ENCODE measurements at places on chromosomes 11 and 22.

DNA sequence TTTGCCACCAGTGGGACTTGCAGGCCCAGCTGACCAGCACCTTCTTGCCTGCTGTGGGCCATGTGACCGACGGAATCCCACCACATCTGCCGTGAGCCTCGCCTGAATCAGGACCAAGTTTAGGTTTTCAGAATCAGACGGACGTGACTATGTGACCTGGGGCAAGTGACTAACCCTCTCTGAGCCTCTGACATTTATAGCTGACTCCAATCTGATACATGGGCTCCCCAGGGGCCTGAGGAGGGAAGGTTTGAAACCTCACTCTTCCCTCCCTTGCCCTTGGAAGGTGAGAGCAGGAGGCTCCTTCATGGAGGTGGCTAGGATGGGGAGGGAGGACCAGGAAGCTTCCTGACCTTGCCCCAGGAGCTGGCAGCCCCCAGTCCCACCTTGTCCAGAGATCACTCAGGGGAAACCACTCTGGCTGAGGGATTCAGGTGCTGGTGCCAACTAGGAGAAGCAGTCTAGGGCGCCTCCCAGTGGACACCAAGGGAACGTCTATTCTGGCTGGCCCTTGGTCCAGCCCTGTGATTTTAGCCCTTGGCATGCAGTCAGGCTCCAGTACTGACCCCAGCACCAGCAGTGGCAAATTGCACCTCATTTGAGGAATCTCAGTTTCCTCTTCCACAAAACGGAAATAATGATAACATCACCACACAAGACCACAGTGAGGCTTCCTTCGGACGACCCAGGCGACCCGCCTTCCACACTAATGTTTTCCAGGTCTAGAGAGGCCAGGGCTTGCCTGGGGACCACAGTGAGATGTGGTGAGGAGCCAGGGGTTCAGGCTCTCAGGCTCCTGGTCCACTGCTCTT is 47.2 kb upstream of the SYT7 start:
- DNase-seq: no peak

- no peak for DNase-seq
These were observed 3.4 kb downstream of the FAM83F start for GRCh38 chr22:39997939-39998726.

DNA sequence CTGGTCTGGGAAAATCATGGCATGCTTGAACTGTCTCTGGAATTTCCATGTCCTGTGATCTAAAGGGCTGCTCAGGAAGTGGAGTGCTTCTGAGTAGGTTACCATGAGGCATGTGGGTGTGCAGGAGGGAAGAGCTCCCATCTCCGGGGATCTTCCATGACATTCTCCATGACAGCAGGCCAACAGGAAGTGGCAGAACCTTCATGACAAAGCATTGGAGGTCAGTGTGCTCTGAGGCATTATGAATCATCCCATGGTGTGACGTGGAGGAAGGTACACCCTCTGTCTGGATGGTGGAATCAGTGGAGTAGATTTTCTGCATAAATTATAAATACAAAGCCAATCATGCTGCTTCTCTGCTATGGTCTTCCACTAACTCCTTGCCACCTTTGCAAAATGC is 139.6 kb upstream of the E2F8 start:
- DNase-seq: no peak

DNA sequence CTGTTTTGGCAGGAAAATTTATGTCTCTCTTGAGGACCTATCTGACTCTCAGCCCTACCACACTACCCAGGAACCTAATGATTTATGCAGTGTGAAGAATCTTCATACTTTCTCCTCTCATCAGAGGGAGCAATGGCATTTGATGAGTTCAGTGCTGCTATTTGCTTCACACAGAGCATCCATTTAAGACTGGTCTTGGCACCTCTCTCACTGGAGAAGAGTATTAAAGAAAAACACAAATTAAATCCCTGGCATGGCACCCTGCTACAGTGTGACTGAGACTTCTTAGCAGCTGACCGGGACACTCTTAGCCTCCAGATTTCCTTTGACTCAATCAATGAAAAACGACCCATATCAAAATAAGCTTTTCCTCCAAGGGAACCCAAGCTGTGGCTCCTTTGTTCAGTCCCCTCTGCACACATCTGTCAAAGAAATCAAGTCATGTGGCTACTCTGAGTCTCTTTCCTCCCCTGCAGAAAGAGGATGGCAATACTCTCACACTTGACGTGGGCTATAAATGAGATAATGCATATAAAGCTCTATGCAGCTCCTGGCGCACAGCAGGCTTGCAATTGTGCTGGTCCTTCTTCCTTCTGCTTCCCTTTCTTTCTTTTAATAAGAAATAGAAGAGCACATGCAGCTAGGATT is 186.1 kb upstream of the E2F8 start:
- no peak for DNase-seq

DNA sequence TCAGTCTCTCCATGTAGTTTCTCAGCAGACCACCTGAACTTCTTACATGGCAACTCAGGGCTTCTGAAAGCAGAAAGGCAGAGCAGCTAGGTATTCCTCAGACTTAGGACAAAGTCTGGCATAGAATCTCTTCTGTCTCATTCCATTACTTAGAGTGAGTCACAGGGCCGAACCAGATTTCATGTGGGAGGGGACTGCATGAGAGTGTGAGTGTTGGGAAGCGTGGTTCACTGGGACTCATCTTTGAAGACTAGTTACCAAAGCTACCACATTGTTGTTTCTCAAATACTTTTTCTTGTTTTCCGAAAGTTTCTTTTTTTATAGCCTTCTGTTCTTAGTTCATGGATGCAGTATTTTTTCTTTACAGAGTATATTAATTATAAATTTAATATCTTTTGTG is 36.1 kb upstream of the SCN3B start:
- DNase-seq: no peak

DNA sequence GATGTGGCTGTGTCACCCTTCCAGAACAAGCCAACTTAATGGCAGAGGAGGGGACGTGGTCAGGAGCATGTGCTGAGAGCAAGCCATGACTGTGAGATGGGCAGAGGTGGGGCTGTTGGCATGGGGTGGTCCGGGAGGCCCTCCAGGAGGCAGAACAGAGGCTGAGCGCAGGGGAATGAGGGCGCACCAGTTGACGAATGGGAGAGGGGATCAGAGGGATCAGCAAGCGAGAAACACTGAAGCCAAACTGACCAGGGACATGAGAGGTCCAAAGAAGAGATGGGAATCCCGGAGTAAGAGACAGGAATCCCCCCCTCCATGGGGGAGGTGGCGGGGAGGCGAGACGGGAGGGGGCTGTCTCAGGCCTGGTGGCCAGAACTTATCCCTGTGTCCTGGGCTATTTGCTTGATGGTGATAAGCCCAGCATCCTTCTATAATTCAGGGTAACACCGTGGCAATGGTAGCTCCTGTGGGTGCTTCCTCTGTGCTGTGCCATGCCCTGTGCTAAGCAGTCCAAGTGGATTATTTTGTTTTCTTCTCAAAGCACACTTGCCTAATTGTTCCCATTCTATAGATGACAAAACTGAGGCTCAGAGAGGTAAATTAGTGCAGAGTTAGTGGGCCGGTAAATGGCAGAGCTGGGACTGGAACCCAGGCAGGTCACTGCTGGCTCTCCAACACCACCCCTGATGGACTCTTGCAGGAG is 83.4 kb upstream of the SHISAL1 start:
- DNase-seq: peak; percentile 41

- no peak for DNase-seq
These were observed 10.7 kb downstream of the TPCN2 start for GRCh38 chr11:69059429-69059828.

DNA sequence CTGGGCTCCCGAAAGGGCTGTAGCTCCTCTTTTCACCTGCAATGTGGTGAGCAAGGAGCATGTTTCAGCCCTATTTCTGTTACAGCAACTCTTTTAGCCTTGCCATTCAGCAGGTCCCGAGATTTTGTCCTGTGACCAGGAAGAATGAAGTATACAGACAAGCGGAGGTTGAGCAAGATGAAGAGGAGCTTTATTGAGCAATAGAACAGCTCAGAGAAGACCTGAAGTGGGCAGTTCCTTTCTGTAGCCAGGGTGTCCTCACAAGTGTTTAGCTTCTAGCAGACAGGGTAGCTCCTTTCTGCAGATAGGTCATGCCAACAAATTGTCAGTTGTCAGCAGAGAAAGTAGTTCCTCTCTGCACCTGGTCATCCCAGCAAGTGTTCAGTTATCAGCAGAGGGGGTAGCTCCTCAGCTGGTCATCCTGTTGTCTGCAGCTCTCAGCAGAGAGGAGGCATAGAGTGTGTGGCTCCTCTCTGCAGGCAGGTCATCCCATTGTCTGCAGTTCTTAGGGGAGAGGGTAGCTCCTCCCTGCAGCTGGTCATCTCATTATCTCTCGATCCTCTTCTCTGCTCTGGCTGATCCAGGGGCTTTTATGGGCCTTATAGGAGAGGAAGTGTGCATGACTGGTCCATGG is 5.4 kb upstream of the OR56A4 start:
- DNase-seq: no peak

DNA sequence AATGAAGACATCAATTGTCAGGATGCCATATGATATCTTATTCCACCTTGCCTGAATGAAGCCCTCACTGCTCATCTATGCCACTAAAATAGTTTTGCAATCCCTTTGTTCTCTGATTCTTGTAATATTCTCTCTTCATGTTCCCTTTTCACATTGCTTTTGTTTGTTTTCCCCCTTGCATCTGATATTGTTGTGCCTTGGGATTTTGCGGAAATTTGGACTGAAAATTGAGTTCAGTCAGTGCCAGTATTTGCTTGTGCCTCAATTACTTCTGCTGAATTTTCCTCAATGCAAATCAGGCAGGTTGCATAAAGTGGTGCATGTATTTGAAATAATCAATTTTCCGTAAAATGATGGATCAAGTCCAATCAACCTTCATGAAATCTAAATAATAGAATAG is 98.3 kb downstream of the PAX6 start:
- no peak for DNase-seq

DNA sequence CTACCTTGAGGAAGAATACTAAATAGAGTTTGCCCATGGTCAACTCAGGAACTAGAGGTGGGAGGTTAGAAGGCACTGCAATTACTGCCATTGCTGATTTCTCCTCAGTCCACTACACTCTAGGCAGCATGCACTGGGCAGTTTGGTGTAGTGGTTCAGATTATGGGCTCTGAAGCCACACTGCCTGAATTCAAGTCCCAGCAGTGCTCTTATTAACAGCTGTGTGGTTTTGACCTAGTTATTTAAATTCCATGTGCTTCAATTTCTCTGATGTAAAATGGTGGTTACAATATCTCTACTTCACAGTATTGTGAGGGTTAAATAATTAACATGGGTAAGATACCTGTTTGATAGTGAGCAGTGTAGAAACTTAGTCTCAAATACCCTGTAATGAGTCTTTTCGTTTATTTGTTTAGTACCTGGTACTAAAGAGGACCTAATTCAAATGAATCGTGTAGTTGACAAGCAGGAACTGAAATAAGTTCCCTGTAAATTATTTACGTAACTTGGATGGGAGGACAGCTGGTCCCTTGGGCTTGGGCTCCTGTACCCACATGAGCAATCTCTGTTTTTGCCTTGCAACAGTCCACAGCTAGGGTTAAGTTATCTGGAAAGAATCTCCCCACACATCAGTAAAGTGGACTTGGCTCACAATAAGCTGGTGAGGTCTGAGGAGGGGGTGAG is 17.8 kb downstream of the PRR5L start:
- DNase-seq: no peak

GRCh38 chr11:11142430-11142829 is 210.6 kb downstream of the CSNK2A3 start:
- no peak for DNase-seq

- no peak for DNase-seq
These were observed 17.9 kb downstream of the MYEOV start for GRCh38 chr11:69311767-69312385.

GRCh38 chr11:88183233-88183632 is 8.0 kb upstream of the RAB38 start:
- no peak for DNase-seq

DNA sequence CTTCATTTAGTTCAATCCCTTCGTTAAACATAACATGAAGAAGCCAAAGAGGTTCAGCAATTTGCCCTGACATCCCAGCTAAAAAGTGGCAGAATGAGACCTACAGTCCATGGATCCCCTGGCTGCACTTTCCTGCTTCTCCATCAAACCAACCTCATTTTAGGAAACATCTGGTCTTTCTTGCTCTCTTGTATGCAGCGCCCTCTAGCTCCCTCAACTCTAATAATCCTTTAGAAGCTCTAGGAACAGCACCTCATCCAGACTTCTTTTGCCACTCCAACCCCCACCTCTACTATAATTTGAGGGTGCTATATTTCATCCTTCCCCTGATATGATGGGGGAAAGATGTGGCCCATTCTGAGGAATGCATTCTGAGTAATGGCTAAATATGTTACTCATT is 7.4 kb downstream of the CNTF start:
- no peak for DNase-seq

DNA sequence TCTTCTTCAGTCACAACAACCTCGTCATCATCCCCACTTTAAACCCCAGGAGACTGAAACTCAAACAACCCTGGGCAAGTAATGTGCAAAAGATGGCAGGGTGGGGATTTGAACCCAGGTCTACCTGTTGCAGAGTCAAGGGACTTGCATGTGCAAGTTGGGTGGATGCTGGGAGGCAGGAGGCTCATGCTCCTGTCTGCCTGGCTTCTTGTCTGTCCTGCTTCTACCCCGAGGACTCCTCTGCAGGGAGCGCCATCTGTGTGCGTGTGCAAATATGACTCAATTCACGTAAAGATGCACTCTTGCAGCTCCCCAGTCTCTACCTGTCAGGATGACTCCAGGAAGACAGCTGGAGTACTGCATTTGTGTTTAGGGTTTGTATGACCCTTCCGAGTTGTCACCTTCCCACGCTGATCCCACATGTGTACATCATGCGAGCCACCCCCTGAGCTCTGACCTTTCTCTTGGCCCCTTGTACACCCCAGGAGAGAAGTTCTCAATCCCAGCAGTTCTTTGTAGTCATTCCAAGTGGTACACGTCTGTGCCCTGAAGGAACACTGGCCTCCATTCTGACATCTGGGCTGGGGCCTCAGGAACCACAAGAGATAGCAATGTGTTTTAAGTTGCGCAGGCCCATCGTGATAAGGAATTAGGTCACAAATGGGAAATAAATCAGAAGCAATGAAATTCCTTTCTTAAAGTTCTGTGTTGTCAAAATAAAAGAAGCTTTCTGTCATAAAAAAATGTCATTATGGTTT is 95.7 kb downstream of the CWC15 start:
- no peak for DNase-seq

GRCh38 chr11:27694992-27695391 is 5.3 kb downstream of the BDNF start:
- no peak for DNase-seq

GRCh38 chr11:57504511-57504910 is 11.0 kb downstream of the SLC43A1 start:
- DNase-seq: no peak

- no peak for DNase-seq
These were observed 8.0 kb upstream of the DSCAML1 start for GRCh38 chr11:117805045-117805444.

GRCh38 chr11:59710136-59710847 is 3.4 kb downstream of the OR10V1 start:
- no peak for DNase-seq

DNA sequence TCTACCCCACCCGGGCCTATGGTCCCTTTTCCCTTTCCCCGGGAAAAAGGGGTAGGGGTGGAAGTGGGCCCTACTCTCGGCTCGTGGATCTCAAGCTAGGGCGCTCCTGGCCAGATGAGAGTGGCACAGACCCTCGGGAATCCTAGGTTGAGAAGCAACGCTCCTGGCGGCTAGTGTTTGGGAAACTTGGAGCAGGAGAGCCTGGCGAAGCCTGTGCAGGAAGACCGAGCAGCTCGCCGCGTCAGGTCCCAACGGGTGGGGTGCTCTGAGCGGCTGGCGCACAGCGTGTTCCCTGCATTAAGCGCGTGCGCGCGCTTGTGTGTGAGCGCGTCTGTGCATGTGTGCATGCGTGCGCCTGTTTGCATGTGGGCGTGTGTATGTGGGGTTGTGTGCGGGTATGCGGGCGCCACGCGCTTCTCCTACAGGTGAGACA is 7.1 kb upstream of the FLI1 start:
- DNase-seq: no peak

GRCh38 chr22:37383341-37383740 is 43.9 kb downstream of the ELFN2 start:
- no peak for DNase-seq
